ENCODE measurements at places on chromosomes 4 and X.
A peak's percentile ranks its signal among the peaks of the same experiment; 100 is the strongest.

- no peak for DNase-seq
Measured at GRCh38 chrX:9279234-9279544, 185.7 kb upstream of the TBL1X start.

DNA sequence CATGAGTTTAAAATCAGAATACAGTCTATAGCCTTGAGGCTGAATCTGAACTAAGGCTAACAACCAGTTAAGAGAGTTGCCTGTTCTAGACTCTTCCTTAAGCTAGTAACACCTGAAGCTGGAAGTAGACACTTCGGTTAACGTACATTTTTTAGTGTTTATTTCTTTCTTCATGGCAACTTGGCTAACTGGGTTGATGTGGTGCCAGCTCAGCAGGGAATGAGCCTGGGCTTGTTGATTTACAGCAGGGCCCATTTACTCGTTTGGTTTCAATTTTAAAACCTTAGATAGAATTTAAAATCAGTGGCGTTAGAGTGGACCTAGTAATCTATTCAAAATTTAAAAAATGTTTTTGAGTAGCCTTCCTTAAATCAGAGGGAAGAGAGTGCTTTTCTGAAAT is 137.6 kb upstream of the ESX1 start:
- no peak for DNase-seq

DNA sequence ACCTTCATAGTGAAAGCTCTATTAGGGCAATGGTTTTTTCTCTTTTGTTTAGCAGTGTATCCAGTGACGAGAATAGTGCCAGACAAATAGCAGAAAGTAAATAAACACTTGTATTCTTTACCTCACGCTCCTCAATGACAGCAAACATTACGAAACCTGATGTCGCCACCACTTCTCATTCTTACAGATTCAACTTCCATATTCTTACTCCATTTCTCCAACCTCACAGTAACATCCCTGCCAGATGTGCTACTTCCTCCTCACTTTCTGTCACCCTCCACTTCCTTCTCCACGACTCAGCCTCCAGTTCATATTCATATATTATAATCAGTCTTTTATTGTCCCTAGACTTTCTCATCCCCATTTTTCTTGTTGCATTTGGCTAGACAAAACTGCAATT is 1956.2 kb upstream of the AGA start:
- DNase-seq: no peak

- DNase-seq: no peak
Measured at GRCh38 chr4:21952549-21952948, 4.0 kb upstream of the KCNIP4 start.

- DNase-seq: no peak
Measured at GRCh38 chr4:165953181-165953580, 80.1 kb downstream of the TLL1 start.

- DNase-seq: no peak
Measured at GRCh38 chr4:62204136-62204535, 1004.0 kb downstream of the ADGRL3 start.

- peak; percentile 40 for DNase-seq
Measured at GRCh38 chr4:187294861-187295260, 571.2 kb upstream of the FAT1 start.

- DNase-seq: no peak
Measured at GRCh38 chr4:8067274-8067936, 91.2 kb downstream of the ABLIM2 start.

DNA sequence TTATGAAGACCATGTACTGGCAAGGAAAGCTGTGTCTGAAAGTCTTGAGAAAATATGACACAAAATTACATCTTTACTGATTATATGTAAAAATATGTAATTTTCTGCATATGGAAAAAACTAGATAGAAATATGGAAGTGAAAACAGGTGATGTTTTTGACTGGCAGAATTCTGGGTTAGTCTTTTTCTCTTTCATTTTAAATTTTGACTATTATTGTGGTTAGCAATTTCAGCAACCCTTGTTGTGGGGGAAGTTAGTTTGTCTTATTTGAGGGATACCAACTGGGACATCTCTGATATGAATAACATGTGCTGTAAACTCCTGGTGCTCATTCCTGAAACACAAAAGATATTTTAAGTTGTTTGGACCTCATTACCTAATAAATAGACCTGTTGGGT is 49.9 kb upstream of the CPEB2 start:
- DNase-seq: no peak

DNA sequence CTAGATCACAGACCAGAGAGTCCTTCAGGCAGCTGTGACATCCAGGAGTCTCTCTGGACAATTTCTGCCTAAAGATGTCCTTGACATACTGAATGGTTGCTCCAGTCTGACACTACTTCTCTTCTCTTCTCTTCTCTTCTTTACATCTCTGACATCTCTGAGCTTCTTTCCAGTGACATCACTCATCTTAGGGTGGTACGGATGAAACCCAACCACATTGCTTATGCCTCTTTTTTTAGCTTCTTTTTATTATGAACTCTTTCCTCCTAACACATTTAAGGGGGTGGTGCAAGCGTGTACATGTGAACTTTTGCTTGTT is 39.4 kb upstream of the IRF2 start:
- no peak for DNase-seq

Data from HS-5 (cell line).